D721Med (cell line): ENCODE measurements at places on chromosomes 2 and 18.

DNA sequence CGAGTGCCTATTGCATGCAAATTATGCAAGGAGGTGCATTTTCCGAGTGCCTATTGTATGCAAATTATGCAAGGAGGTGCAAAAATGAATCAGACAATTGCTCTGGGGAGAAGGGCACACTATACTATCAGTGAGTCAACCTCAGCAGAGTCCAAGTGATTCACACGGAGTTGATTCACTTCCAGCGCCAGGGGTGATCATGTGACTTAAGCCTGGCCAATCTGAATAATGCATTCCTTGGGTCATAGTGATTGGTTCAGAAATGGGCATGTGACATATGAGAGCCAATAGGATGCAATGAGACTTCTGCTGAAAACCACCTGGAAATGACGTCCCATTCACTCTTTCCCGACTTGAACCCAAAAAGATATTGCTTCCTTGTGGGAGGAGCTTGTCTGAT is 152.2 kb downstream of the DAW1 start:
- no peak for DNase-seq

DNA sequence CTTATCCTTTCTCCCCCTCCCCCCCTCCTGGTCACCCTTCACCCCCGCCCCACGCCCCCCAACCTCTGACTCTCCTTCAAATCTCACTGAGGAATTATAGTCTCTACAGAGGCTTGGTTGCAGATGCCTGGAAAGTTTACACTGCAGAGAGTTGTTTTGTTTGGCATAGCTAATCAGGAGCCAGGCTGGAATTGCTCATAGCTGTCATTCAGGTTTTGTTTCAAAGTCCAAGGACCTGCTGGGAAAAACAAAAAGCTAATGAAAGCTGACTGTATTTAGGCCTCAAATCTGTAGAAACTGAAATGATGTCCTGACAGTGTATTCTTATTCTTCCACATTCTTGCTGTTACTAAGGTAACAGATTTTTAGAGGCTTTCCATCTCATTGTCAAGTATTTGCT is 22.6 kb downstream of the GREB1L start:
- no peak for DNase-seq

DNA sequence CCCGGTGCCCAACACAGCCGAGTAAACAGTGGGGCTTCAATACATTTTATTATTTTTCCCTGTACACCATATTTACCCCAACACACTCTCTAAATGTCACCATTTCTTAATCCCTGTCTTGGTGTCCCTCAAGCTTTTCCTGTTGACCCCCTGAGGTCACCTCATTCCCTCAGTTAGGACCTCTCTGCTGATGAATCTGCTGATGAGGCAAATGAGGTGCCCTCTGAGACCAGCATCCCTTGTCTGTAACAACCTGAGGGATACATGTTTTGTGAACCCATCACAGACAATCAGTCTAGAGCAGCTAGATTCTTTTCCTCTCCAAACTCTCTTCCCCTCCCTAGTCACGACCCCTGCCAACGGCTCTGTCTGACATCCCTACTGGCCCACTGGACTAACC is 127.6 kb downstream of the FSHR start:
- no peak for DNase-seq

DNA sequence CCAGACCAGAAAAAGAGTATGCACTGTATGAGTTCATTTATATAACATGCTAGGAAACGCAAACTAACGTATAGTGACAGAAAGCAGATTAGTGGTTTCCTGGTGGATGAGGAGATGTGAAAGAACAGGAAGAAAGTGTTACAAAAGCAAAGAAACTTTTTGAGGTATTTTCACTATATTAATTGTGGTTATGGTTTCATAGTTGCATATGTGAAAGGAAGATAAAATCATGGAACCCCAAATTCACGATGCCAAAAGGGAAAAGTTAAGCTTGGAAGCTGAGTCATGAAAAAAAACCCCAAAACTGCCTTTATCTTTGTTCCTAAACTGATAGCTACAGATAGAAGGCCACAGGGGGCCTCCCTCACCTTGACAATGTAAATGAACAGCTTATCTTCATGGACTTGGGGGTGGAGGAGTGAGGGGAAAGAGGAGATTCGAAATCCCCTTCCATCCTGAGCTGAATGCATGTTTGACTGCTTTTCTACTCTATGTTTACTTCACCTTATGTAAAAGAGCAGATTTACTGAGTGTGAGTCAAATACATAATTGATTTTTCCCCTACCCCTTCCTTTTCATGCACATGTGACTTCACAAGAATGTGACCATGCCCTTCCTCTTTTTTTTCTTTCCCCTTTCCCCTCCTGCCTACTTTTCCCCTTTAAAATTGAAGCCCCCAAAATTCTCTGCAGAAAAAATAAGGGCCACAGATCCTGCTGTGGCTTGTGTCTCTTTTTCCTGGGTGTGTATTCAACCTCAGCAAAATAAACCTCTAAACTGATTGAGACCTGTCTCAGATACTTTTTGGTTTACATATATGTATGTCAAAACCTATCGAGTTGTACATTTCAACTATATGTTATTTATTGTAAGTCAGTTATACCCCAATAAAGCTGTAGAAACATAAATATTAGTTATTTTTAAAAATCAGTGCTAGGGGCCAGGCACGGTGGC is 100.1 kb upstream of the TLK1 start:
- DNase-seq, result no peak

DNA sequence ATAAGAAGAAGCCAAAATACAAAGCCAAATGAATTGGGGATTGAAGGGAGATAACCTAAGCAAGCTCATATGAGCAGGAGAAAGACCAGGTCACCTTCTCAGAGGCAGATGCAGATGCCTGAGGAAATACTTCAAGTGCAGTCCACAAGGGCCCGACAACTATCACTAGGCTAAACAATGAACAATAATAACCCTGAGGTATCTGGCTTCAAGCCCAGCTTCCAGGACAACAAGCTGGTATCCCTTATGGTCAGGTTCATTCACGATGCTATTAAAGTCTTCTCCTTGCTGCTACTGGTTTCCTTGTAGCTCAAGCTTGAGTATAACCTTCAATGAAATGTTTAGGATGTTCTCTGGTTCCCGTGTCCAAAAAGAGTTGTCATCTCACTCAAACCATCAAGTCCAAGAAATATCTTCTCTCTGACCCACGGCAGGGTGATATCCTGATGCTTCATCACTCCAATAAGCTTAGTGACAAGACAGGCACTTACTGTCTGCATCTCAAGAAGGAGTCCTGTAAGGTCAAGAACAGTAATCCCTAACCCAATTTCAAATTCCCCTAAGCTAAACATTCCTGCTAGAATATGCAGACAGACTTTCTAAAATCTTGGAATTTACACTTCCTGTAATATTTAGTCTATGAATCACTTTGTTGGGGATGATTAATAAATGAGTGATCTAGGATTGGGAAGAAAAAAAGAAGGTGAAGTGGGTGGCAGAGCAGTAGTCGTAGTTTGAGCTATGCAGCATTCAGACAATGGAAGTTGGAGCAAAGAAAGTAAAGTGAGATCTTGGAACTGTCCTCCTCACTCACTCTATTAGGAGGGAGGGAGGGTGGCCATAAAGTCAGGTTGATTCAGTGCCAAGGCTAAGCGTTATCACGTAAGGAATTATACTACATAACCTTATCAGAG is 33.1 kb downstream of the CHN1 start:
- no peak for DNase-seq

- no peak for DNase-seq
These were observed 1071.2 kb upstream of the GYPC start for GRCh38 chr2:125584732-125585131.

DNA sequence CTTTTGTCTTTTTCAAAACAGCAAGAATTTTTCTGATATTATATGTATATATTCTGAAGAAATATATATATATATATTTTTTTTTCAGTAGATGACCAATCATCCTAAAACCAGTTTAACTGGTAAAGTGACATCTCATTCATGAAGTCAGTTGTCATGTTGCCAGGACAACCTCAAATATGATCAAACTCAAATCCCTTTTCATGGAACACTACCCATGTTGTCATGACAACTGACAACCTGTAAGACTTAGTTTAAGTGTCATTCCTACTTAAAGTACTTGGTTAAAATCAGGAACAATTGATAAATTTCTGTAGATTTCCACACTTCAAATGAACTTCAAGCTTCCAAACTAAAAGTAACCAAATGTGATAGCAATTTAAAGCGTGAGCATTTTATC is 101.8 kb upstream of the ERBB4 start:
- no peak for DNase-seq

- DNase-seq, result no peak
These were observed 150.3 kb downstream of the CALCRL start for GRCh38 chr2:187297801-187298200.

DNA sequence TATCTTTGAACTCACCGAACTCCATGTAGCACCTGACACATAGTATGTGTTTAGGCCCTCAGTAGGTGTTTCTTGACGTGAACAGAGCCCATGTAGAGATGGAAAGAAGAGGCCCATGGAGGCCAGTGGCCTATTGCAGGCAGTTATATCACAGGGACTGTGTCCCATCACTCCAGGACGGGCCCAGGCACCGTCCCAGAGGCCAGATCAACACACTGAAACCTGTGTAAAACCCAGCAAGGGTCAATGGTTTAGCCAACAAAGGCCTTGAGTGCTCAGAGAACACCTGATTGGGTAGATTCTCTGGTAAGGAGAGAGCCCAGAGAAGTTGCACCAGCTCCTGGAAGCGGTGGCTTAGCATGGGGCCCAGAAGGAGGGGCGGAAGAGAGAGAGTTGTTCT is 82.8 kb downstream of the INHBB start:
- no peak for DNase-seq

- no peak for DNase-seq
These were observed 27.8 kb upstream of the NETO1 start for GRCh38 chr18:72895548-72895947.

DNA sequence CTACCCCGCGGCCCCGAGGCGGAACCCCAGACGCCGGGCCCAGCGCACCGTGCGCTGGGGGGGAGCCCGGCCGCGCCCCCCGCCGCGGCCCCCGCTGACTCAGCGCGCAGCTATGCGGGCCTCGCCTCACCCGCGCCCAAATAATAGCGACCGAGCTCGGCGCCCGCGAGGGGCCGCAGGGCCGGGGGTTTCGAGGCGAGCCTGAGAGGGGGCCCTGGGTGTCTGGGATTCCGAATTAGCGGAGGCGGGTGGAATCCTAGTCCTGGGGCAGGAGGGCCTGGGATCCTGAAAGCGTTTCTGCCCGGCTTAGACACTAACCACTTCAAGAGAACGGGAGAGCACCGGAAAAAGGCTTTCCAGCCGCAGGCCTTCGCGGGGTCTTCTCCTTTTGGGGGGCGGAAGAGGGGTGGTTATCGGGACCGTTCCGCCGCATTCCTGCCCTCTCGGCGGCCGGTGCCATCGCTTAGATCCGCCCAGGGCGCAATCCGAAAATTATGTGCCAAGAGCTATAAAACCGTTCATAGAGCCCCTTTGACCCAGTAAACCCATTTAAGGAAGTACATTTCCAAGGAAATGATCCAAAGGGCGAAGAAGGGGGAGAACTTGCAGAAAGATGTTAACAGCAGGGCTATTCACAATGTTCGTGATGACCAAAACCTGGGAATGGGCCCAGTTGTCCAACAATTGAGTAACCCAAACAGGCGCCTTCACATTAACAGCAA is 681 bp upstream of the ROCK2 start:
- DNase-seq, result no peak

- DNase-seq, result no peak
These were observed 11.9 kb upstream of the DNAH7 start for GRCh38 chr2:196080526-196080925.

DNA sequence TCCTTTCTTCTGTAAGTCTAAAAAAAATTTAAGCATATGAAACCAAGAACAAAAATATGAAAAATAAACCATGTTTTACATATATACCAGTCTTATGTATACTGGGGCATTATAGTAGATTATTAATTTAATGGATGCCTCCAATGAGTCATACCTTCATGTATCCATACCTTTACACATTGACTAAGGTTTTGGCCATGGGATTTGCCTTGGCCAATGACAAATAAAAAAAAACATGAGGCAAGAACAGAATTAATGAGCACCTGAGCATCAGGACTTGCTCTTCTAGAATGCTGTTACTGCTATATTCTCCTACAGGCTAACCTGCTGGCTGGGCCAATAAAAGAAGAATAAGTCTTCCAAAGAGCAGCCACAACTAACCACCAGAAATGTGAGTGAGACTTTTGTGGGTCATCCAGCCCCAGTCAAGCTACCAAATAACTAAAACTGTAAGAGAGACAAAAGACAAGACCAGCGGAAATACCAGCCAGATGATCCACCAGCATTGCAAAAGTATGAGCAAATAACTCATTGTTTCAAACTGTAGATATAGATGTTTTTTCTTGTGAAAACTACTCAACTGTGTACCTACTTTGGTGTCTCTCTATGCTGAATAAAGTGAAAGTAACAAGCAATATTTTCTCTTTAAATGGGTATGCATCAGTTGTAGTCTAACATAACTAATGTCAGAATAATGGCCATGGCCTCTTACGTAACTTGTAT is 749.6 kb upstream of the VRK2 start:
- DNase-seq, result no peak

DNA sequence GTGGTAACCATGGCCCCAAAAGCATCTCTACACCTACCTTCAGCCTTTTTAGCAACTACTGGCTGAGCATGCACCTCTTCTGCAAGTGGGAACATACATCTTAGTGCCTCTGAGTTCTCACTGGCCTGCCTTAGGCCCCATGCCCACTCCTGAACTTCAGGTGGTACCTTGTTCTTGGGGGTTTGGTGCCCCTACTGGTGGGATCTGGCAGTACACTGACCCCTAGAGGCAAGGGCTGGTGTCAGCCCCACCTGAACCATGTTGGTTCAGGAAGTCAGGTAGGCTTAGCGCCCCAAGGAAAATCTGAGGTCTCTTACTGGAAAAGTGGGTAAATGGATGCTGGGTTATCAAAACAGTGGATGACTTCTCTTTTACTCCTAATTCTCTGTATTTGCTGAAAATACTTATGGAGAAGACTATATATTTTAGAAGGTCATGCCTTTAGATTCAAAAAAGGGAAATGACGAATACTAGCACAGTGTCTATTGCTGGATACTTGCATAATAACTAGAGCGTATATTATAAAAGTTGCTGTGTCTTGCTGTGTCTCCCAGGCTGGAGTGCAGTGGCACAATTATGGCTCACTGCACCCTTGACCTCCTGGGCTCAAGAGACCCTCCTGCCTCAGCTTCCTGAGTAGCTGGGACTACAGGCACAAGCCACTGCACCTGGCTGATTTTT is 84.6 kb downstream of the RAB31 start:
- DNase-seq, result no peak

GRCh38 chr2:190863946-190864345 is 16.7 kb upstream of the GLS start:
- no peak for DNase-seq

DNA sequence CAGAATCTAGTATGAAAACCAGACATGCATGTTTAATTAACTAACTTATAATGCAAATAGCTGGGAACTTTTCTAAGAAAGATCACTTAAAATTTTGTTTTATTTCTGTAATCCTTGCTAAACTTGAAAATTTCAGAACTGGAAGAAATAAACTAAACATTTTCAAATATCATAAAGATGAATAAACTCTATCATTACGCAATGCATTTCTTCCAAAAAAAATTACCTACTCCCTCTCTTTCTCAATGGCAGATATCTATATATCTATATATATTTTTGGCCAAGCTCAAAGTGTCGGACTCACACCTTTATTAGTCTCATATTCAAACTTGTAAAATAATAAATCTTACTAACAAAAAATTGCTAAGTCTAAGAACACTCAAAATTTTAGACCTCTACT is 158.1 kb downstream of the SLC39A10 start:
- DNase-seq, result no peak

- no peak for DNase-seq
These were observed 52.7 kb downstream of the ATP9B start for GRCh38 chr18:79121746-79122474.
